ENCODE measurements at places on chromosomes 3 and 15. TPM values are rescaled to one million over a fixed set of nuclear protein-coding genes. Genes with fewer than 3 reads are reported as not detected.
A peak's percentile ranks its signal among the peaks of the same experiment; 100 is the strongest.

Gene GOLGA6L6
- total RNA-seq, result not detected

Gene FAM3D
- not detected for total RNA-seq

Gene SLC24A5
- total RNA-seq, result not detected

Gene UCN2
- not detected for total RNA-seq

Gene CCR9
- total RNA-seq, result 0.76 TPM

Gene REC114
- total RNA-seq, result not detected

Gene HDC
- not detected for total RNA-seq

Gene MEX3B
- 0.63 TPM for total RNA-seq

Gene PRR20G
- total RNA-seq, result not detected

GRCh38 chr3:84042399-84043106 is 916.2 kb upstream of the CADM2 start:
- H3K4me3 ChIP-seq, result no peak overlapping the region
- no peak for DNase-seq
- H3K27ac ChIP-seq, result no peak overlapping the region
- no peaks in the 10 kb centered on the region for H3K36me3 ChIP-seq
- no peaks in the 10 kb centered on the region for H3K27me3 ChIP-seq
- no peaks in the 10 kb centered on the region for H3K4me1 ChIP-seq

DNA sequence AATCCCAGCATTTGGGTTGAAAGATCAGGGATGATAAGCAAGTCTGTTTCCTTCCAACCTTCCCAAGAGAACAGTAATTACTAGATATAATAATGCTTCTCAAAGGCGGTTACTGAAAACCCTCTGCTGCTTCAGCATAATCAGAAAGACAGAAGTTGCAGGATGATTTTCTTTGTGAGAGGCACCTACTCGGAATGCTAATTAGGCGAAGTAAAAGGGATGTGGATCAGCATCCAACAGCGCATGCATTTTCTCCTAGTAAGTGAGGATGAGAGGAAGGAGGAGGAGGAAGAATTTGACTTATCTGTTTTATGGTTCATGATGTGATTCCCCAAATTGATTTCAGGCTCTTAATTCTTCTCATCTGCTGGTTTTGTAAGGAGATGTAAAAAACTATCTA is 118.0 kb downstream of the CACNA2D3 start:
- H3K4me1 ChIP-seq, result no peaks in the 10 kb centered on the region
- H3K4me3 ChIP-seq, result no peak overlapping the region
- no peaks in the 10 kb centered on the region for H3K27me3 ChIP-seq
- H3K27ac ChIP-seq, result no peak overlapping the region

DNA sequence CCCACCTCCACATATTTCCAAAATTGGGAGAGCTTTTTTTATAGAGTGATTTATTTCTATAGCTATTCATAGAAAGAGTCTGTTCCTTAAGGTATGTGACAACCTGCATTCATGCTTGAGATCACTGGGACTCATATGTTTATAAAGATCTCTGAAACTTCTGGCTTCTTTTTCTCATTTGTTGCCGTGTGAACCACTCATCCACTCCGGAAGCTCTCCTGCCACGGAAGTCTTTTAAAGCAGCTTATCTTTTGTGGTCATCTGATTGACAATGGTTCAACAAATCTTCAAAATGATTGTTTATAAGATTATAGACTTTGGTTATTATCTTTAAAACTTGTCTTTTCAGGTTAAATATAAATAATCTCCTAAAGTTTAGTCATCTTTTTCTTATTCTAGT is 260.5 kb downstream of the C3orf38 start:
- H3K27ac ChIP-seq, result no peak overlapping the region
- no peaks in the 10 kb centered on the region for H3K27me3 ChIP-seq
- no peaks in the 10 kb centered on the region for H3K4me1 ChIP-seq
- H3K36me3 ChIP-seq, result no peaks in the 10 kb centered on the region

- no peak within 1 kb of the TSS for H3K4me3 ChIP-seq
- no peaks in the 10 kb centered on the region for H3K36me3 ChIP-seq
- peaks cover 27% of the 10 kb centered on the region for H3K4me1 ChIP-seq
- no peak within 1 kb of the TSS for H3K27ac ChIP-seq
- H3K27me3 ChIP-seq, result no peaks in the 10 kb centered on the region
Measured at GRCh38 chr3:13879946-13880810, at the start of gene WNT7A. Gene WNT7A (minus strand): TSS chr3:13880071. CDS start chr3:13879816, 255 bp downstream.

DNA sequence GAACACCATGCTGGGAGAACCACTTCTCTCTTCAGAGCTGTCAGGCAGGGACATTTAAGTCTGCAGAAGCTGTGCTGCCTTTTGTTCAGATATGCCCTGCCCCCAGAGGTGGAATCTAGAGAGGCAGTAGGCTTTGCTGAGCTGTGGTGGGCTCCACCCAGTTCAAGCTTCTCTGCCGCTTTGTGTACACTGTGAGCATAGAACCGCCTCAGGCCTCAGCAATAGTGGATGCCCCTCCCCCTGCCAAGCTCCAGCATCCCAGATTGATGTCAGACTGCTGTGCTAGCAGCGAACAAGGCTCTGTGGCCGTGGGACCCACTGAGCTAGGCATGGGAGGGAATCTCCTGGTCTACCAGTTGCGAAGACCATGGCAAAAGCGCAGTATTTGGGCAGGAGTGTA is 121.6 kb downstream of the NFKBIZ start:
- peaks cover 11% of the 10 kb centered on the region for H3K4me1 ChIP-seq
- H3K36me3 ChIP-seq, result no peaks in the 10 kb centered on the region
- no peak for DNase-seq
- no peak overlapping the region for H3K4me3 ChIP-seq

- no peaks in the 10 kb centered on the region for H3K27me3 ChIP-seq
- DNase-seq, result no peak
- no peaks in the 10 kb centered on the region for H3K4me1 ChIP-seq
- no peaks in the 10 kb centered on the region for H3K36me3 ChIP-seq
Measured at GRCh38 chr3:88725440-88726165, 381.8 kb upstream of the EPHA3 start.

- DNase-seq, result peak; percentile 48
- no peaks in the 10 kb centered on the region for H3K27me3 ChIP-seq
- H3K4me1 ChIP-seq, result peaks cover 12% of the 10 kb centered on the region
- H3K27ac ChIP-seq, result no peak overlapping the region
- no peak overlapping the region for H3K4me3 ChIP-seq
- H3K36me3 ChIP-seq, result no peaks in the 10 kb centered on the region
Measured at GRCh38 chr15:57218826-57219576, 157.3 kb upstream of the CGNL1 start.

DNA sequence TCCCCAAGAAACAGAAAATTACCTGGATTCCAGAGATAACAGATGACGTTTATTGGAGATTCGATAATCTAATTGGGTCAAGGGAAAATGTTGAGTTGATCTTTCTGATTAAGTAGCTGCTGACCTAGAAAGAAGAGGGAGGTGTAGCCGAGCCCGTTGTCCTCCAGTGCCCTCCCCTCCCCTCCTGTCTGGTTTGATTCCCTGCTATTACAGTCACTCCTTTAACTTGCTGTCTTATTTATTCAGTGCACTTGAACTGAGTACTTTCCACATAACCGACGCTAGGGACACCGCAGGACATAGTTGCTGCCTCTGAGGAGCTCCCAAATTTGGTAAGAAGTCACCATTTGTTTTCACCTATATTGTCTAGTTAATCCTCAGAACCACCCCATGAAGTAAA is 103.7 kb downstream of the AQP9 start:
- DNase-seq, result no peak
- H3K4me1 ChIP-seq, result no peaks in the 10 kb centered on the region
- no peaks in the 10 kb centered on the region for H3K36me3 ChIP-seq
- H3K27ac ChIP-seq, result no peak overlapping the region
- no peak overlapping the region for H3K4me3 ChIP-seq

GRCh38 chr3:37423825-37424224 is 249.4 kb upstream of the LRRFIP2 start:
- H3K4me1 ChIP-seq, result no peaks in the 10 kb centered on the region
- no peak overlapping the region for H3K4me3 ChIP-seq
- DNase-seq, result no peak
- H3K27ac ChIP-seq, result no peak overlapping the region

DNA sequence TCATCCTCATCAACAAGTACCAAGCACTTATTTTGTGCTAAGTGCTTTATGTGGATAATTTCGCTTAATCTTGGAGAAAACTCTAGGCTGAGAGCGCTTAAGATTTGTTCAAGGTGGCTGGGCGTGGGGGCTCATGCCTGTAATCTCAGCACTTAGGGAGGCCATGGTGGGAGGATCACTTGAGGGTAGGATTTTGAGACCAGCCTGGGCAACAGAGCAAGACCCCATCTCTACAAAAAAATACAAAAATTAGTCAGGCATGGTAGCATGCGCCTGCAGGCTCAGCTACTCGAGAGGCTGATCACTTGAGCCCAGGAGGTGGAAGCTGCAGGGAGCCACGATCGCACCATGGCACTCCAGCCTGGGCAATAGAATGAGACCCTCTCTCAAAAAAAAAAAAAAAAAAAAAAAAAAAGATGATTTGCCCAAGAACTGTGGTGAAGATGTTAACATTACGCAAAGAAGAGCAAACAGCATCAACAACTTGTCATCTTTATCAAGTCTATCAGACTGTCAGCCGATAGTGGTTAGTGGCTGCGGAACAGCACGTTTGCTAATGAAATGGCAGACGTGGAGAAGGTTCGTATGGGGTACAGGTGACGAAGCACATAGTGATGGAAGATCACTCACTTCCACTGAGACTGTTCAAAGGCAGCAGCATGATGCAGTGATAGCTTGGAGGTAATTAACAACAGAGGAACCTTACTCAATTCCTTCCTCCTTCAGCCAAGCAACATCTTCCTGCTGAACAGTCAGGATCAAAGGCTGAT is 27.7 kb downstream of the NRROS start:
- H3K27ac ChIP-seq, result no peak overlapping the region
- no peak overlapping the region for H3K4me3 ChIP-seq
- no peaks in the 10 kb centered on the region for H3K36me3 ChIP-seq
- H3K27me3 ChIP-seq, result no peaks in the 10 kb centered on the region
- no peak for DNase-seq

GRCh38 chr3:53045518-53046170 is at the start of gene SFMBT1:
Gene SFMBT1 (minus strand): TSS chr3:53046073. CDS start chr3:52969128, 76,945 bp downstream.
- H3K4me1 ChIP-seq, result peaks cover 30% of the 10 kb centered on the region
- H3K4me3 ChIP-seq, result peak within 1 kb of the TSS; percentile 69
- peak within 1 kb of the TSS; percentile 83 for H3K27ac ChIP-seq
- H3K36me3 ChIP-seq, result no peaks in the 10 kb centered on the region
- peak; percentile 92 for DNase-seq

DNA sequence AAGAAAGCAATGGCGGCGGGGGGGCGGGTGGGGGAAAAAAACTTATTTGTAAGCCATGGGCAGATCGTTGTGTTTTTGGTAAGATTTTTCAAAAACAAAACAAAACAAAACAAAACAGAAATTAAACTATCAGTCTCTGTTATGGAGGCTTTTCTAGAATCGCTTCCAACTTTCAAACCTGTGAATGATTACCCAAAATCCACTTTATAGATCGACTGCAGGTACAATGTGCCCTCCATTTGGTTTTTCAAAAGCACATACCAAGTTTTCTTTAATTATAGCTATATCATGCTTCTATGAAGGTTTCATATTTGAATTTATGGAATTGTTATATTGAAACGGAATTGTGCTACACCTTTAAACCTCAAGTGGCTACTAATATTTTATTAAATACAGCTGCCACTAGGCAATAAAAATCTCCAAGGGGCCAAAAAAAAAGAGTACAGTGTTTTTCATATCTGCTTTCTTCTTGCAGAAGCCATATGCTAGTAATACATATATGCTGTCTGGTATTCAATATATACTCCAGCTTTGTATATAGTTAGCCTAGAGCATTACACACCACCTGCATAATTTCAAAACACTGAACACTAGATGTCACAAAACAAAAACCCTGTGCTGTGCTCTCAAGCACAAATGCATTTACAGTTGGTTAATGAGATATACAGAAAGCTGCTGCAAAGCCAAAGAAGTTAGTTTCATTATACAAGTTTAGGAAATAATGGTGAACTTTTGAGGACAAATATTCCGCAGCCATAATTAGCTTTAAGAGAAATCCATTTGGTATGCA is 683.8 kb upstream of the NR2F2 start:
- H3K27me3 ChIP-seq, result no peaks in the 10 kb centered on the region
- DNase-seq, result no peak
- no peaks in the 10 kb centered on the region for H3K36me3 ChIP-seq
- H3K4me1 ChIP-seq, result no peaks in the 10 kb centered on the region

- H3K27ac ChIP-seq, result no peak overlapping the region
- DNase-seq, result no peak
- H3K4me3 ChIP-seq, result no peak overlapping the region
Measured at GRCh38 chr3:151209654-151210053, 6.6 kb upstream of the GPR171 start.

DNA sequence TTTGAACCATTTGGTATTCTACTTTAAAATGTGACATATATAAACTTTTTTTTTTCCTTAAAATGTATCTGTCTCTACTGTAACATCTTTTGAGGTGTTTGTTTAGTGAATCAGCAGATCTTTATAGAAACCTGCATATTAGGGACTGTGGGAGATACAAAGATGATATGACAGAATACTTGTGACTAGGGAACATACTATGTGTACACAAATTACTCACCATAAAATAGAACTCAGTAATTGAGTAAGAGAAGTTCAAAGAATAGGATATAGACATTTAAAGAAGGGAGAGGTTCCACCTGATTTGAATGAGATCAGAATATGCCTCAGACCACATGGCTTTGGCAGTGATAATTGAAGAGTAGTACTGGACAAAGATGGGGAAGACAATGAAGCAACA is 47.9 kb downstream of the ATP2C1 start:
- H3K4me1 ChIP-seq, result no peaks in the 10 kb centered on the region
- H3K4me3 ChIP-seq, result no peak overlapping the region
- H3K27ac ChIP-seq, result no peak overlapping the region
- no peak for DNase-seq
- peaks cover 32% of the 10 kb centered on the region for H3K36me3 ChIP-seq
- no peaks in the 10 kb centered on the region for H3K27me3 ChIP-seq

- peaks cover 73% of the 10 kb centered on the region for H3K4me1 ChIP-seq
- no peaks in the 10 kb centered on the region for H3K36me3 ChIP-seq
- no peak for DNase-seq
- no peak overlapping the region for H3K27ac ChIP-seq
- H3K4me3 ChIP-seq, result no peak overlapping the region
Measured at GRCh38 chr3:16906682-16907081, 21.9 kb downstream of the PLCL2 start.

- H3K4me1 ChIP-seq, result no peaks in the 10 kb centered on the region
- no peak overlapping the region for H3K27ac ChIP-seq
- no peak for DNase-seq
- H3K4me3 ChIP-seq, result no peak overlapping the region
Measured at GRCh38 chr3:187628169-187628568, 42.0 kb downstream of the SST start.

GRCh38 chr3:151568184-151568583 is 107.3 kb upstream of the IGSF10 start:
- no peak overlapping the region for H3K27ac ChIP-seq
- no peaks in the 10 kb centered on the region for H3K36me3 ChIP-seq
- H3K27me3 ChIP-seq, result no peaks in the 10 kb centered on the region
- DNase-seq, result no peak
- no peak overlapping the region for H3K4me3 ChIP-seq

- DNase-seq, result no peak
- no peak overlapping the region for H3K27ac ChIP-seq
- H3K4me3 ChIP-seq, result no peak overlapping the region
Measured at GRCh38 chr15:72933976-72934375, 118.3 kb upstream of the NEO1 start.

DNA sequence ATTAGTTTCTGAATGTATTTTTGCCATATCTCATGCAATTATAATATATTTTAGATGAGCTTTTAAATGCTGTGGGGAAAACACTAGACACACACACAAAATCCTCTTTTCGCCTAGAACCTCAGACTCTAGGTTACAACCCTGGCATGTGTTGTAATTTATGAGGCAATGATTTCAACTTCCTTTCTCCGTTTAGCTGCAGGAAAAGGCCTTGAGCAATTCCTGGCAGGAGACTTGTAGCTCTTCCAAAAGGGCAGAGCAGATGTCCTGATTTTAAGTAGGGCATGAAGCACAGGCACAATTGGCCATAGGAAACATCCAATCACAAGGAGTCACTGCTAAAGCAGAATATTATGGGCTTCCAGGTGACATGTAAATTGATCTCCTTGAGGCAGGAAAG is 82.0 kb downstream of the GPR156 start:
- no peak overlapping the region for H3K4me3 ChIP-seq
- DNase-seq, result no peak
- H3K4me1 ChIP-seq, result no peaks in the 10 kb centered on the region
- no peak overlapping the region for H3K27ac ChIP-seq
